ENCODE measurements at places on chromosomes 4 and X. TPM values are rescaled to one million over a fixed set of nuclear protein-coding genes. Genes with fewer than 3 reads are reported as not detected.

DNA sequence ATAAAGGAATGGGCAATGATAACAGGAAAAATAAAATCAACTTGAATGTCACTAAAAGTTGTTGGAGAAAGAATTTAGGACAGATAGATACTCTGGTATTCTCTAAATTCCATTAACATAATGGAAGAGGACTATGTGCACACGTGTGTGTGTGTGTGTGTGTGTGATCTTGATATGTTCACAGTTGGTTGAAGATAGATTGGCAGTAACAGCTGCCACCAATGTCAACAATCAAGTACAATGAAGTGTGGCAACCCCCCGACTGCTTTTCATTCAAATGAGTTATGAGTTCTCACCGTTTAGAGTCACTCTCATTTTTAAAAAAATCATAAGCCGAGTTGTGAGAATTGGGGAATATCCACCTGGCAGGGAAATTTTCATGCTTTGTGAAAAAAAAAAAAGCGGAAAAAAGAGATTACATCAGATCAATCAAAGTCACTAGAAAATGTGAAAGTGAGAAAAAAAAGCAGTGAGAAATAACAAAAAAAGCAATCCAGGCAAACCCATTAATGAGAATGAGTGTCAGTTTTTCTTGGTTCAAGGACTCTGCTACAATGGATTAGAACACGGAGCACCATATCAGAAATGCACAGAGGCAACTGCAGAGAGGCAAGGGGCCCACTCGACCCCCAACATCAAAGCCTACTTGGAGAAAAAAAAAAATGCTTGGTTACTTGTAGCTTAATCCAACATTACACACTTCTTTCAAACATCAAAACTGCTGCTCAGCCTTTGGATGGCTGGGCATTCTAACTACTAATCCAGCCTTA is 414.9 kb upstream of the PITX2 start:
- no peaks in the 10 kb centered on the region for H3K4me1 ChIP-seq
- no peaks in the 10 kb centered on the region for H3K36me3 ChIP-seq
- H3K27ac ChIP-seq = no peak overlapping the region
- H3K27me3 ChIP-seq = no peaks in the 10 kb centered on the region
- DNase-seq = no peak
- H3K4me3 ChIP-seq = no peak overlapping the region

- DNase-seq = no peak
- no peaks in the 10 kb centered on the region for H3K27me3 ChIP-seq
- no peak overlapping the region for H3K4me3 ChIP-seq
Observed at GRCh38 chr4:76990288-76991080, 40.9 kb downstream of the SEPTIN11 start.

DNA sequence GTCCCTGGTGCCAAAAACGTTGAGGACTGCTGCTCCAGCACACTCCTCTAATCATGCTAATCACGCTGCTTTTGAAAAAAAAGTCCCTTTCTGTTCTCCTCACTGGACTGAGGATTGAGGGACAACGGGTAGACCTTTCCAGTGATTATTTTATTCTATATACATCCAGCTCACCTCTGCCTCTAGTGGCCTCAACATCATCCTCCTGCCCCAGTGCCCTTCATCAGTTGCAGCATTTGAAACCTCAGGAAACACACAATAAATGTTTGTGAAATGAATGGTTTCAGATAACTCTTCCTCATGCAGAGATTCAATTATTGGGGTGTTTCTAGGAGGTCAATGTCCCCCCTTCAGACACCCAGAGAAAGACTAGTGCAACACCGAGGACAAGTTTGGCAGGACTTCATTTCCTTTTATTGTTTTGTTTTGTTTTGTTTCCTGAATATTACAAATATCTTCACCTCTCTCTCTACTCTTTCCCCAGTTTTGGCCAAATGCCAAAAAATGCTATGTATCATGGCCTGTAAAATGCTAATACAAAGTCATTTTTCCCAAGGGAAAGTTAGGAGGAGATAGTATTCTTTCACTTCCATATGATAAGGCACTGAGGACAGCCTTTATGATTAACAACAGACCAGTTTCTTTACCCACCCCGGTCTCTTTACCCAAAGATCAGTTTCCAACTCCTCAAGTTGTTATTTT is 460.1 kb upstream of the SLIT2 start:
- no peaks in the 10 kb centered on the region for H3K36me3 ChIP-seq
- DNase-seq = no peak
- H3K4me1 ChIP-seq = no peaks in the 10 kb centered on the region
- no peak overlapping the region for H3K4me3 ChIP-seq
- no peak overlapping the region for H3K27ac ChIP-seq

- H3K36me3 ChIP-seq = no peaks in the 10 kb centered on the region
- H3K27ac ChIP-seq = peak overlapping the region; percentile 73
- H3K27me3 ChIP-seq = no peaks in the 10 kb centered on the region
- no peak for DNase-seq
- H3K4me1 ChIP-seq = no peaks in the 10 kb centered on the region
Observed at GRCh38 chr4:109729117-109729717, 653 bp downstream of the PLA2G12A start.

DNA sequence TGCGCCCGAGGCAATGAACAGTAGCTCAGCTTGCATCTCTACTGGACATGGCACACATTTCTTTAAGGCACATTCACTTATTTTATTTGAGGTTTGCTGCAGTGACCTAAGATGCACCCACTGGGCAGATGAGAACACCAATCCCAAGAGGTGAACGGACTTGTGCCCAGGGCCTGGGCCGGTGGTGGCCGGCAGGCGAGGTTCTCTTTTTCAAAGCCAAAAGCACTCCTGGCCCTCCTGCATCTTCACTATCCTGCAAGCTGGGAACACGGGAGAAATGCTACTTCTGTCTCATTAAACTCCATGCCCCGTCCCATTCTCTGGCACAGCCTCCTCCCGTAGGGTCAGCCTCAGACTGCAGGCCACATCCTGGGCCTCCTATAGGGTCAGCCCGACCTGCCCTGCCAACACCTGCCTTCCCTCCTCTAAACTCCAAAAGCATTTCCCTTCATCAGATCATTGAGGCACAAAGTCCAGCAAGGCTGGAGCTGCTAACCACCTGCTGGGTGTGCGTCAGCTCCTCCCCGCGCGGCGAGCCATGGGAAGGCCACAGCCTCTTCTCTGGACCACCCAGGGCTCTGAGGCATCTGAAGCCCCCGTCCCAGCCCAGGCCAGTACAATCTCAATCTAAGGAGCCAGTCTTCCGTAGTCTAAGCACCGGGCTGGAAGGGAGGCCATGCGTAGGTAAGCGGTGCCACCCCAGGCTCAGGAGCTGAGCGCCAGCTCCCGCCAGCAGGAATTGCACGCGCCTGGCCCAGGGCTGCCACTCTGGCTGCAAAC is 166.1 kb downstream of the AFAP1 start:
- H3K4me1 ChIP-seq = no peaks in the 10 kb centered on the region
- DNase-seq = no peak
- H3K27me3 ChIP-seq = no peaks in the 10 kb centered on the region
- H3K4me3 ChIP-seq = no peak overlapping the region
- H3K27ac ChIP-seq = no peak overlapping the region

DNA sequence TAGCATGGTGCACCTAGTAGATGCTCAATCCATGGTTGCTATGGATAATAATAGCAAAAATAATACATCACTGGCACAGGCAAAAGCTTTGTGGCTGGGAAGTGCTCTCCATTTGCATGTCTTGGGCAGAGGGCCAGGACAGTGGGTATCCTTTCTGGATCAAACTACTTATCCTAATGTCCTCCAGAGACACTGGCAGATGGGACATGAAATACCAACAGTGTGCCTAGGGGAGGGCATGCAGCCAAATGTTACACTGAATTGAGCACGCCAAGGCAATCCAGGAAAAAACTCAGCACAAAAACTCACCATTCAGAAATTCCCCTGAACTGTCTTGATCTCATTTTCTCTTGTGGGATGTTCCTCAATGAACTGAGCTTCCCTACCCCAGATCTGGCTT is 98.6 kb upstream of the SCML1 start:
- H3K4me3 ChIP-seq = no peak overlapping the region
- no peak overlapping the region for H3K27ac ChIP-seq
- no peak for DNase-seq
- H3K36me3 ChIP-seq = no peaks in the 10 kb centered on the region

DNA sequence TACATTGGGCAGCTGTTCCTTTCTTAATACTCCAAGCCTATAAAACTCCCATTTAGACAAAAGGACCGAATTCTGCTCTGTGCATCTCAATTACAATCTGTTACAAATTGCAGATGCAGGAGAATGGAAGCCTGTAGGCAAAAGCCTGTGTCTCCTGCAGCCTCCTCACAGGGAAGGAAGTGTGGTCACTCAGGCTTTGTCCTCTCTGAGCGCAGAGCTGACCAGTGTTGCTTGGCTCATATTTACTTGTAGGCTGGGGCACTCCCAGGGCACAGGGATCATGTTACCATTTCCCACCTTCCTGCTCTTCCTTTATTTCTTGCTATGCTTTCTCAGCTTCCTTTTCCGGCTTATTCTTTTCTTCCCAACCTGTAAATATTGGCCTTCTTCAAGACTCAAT is 15.7 kb downstream of the SUPT20HL2 start:
- H3K36me3 ChIP-seq = no peaks in the 10 kb centered on the region
- DNase-seq = no peak
- H3K27me3 ChIP-seq = no peaks in the 10 kb centered on the region
- no peaks in the 10 kb centered on the region for H3K4me1 ChIP-seq

GRCh38 chr4:25089051-25089763 is 58.5 kb upstream of the LGI2 start:
- 0 out of 2 replicates have a peak, but pooled peaks cover 8% of the 10 kb centered on the region for H3K4me1 ChIP-seq
- H3K4me3 ChIP-seq = no peak overlapping the region
- H3K36me3 ChIP-seq = no peaks in the 10 kb centered on the region
- no peak overlapping the region for H3K27ac ChIP-seq

DNA sequence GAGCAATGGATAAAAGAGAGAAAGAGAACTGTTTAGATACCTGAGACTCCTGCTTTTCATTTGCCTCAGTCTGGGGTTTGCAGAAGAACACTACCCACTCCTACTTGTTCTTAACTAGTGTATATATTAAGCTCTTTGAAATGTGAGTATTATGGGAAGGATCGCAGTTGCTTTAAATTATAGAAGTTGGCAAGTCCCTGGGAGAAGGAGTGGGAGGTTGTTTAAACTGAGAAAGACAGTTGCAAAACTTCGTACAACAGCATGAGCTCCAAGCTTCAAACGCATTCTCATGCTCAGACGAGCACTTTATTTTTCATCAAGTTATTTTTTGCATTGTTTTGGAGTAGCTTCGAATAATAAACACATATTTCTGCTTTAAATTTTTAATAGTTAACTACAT is 88.1 kb upstream of the C1QTNF7 start:
- H3K27me3 ChIP-seq = no peaks in the 10 kb centered on the region
- H3K36me3 ChIP-seq = no peaks in the 10 kb centered on the region
- H3K4me1 ChIP-seq = no peaks in the 10 kb centered on the region
- DNase-seq = no peak
- no peak overlapping the region for H3K27ac ChIP-seq

GRCh38 chrX:135651647-135652295 is 61.7 kb upstream of the CT45A1 start:
- no peaks in the 10 kb centered on the region for H3K27me3 ChIP-seq
- DNase-seq = no peak
- H3K4me1 ChIP-seq = no peaks in the 10 kb centered on the region

- H3K4me3 ChIP-seq = no peak overlapping the region
- no peaks in the 10 kb centered on the region for H3K27me3 ChIP-seq
- H3K27ac ChIP-seq = no peak overlapping the region
- DNase-seq = no peak
- peaks cover 13% of the 10 kb centered on the region for H3K4me1 ChIP-seq
Observed at GRCh38 chr4:3821580-3822229, 55.5 kb downstream of the ADRA2C start.

DNA sequence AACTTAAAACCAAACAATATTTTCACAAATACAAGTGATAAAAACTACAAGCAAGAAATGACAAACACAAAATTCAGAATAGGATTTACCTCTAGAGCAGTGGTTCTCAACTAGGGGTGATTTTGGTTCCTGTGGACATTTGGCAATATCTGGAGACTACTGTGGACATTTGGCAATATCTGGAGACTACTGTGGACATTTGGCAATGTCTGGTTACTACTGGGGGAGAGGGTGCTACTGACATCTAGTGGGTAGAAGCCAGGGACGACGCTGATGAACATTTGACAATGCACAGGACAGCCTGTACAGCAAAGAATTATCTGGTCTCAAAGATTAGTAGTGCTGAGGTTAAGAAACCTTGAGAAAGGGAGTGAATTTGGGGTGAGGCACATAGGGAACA is 169.8 kb downstream of the CLCN4 start:
- no peaks in the 10 kb centered on the region for H3K4me1 ChIP-seq
- H3K27me3 ChIP-seq = no peaks in the 10 kb centered on the region
- no peak for DNase-seq

DNA sequence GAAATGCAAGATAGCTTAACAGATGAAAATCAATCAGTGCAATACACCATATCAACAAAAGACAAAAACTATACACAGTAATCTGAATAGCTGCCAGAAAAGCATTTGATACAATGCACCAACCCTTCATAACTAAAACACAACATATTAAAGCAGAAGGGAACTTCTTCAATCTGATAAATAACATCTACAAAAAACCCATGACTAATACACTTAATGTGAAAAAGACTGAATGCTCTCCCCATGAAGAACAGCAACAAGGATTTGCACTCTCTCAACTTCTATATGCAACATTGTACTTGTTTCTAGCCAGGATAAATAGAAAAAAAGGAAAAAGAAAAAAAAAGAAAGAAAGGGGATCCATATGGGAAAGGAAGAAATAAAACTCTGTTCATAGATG is 139.7 kb downstream of the RBM47 start:
- H3K4me1 ChIP-seq = no peaks in the 10 kb centered on the region
- H3K4me3 ChIP-seq = no peak overlapping the region
- no peak for DNase-seq
- H3K27me3 ChIP-seq = no peaks in the 10 kb centered on the region

XAGE1A gene
- not detected for total RNA-seq

TRPC5OS gene
- not detected for total RNA-seq

RTL3 gene
- total RNA-seq = not detected

SORCS2 gene
- 1.8 TPM for total RNA-seq
